OCI-M1 (cell line): ENCODE measurements at places on chromosomes 7 and 10.

- DNase-seq: no peak
Measured at GRCh38 chr10:110508159-110508788, 10.6 kb downstream of the DUSP5 start.

DNA sequence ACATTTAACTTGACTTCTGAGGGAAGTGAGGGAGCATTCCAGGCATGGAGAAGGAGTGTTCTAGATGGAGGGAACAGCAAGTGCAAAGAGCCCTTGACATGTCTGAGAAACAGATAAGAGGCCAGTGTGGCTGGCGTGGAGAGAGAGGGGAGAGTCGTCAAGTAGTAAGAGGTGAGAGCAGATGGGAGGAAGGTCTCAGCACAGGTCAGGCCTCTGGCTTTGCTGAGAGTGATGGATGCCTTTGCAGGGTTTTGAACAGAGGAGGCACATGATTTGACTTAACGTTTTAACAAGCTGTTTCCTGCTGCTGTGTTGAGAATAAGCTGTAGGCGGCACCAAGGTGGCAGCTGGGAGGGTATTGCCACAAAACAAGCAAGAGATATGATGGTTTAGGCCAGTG, 97.2 kb downstream of the KAT6B start:
- DNase-seq: no peak

DNA sequence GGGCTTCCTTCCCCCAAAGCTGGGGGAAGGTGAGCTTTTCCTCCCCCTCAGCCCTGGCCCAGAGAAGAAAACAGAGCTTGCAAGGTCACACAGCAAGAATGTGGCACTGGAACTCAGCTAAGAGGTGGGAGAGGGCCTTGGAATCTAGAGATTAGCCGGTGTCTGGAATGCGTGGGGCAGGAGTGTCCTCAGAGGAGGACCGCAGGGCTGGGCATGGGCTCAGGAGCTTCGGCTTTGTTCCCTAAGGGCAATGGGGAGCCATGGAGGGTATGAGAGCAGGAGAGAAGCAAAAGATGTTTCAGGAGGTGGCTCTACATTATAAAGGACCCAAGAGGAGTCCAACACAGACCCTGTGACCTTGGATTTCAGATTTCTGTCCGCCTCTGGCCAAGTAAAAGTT, 127.2 kb upstream of the TNRC18 start:
- no peak for DNase-seq

GRCh38 chr10:80413271-80413996, 5.1 kb downstream of the PRXL2A start:
- no peak for DNase-seq

DNA sequence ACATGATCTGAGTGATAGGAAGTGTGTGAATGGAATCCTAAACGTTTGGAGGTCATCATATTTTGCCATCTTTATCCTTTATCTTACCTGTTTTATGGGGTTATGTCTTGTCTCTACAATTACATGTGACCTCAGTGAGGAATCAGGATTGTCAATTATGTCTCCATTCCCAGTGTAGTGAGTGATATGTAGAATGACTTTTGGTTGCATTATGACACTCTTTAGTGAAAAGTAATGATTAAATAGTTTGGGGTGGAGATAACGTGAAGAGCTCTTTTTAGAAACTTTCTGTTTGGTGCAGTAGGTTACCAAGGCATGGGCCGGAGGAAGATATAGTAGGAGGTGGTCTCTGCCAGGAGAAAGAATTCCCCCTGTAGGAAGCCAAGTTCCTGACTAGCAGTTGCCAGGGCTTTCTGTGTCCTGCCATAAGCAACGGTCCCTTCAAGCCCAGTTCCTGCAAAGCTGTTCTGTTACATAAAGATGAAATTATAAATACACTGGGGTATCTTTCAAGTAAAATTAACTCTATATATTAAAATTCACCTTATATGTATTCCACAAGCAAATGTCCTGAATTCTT, 228.2 kb downstream of the NSUN6 start:
- DNase-seq: peak; percentile 9

GRCh38 chr10:12848439-12849173, 152.9 kb downstream of the CCDC3 start:
- DNase-seq: no peak

DNA sequence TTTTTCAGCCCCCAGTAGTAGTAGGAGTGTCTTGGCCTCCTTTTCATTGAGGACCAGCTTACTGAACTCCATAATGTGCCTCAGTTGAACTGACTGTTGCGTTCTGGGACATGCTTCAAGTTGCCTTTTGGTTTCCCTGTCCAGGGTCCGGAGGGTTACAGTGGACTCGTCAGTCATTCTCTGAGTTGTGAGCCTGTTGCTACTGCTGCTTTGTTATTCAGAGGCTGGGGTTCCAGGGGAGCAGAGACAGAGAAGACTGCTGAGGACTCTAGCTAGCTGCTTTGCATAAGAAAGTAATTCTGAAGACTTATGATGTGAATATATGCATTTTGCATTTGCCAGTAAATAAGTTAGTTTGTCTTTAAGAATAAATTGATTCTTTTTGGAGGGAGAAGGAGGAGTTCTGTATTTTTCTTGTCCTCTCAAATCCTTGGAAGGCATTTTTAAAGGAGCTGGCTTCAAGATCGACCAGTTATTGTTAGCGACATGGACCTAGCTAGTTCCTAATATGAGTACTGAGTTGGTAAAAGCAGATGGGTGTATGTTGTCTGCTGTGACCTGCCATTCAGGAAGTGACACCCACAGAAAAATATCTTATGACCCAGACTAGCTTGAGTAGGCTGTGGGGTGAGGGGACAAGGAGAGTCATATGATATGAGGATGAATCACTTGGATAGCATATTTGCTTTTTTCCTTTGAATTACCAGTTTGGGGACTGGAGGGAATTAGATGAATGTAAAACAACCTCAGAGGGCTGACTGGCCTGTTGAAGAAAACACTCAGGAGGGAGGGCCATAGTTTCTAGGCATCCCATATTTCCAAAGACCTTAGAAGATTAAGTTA, 8.3 kb downstream of the PI4K2A start:
- peak; percentile 87 for DNase-seq

DNA sequence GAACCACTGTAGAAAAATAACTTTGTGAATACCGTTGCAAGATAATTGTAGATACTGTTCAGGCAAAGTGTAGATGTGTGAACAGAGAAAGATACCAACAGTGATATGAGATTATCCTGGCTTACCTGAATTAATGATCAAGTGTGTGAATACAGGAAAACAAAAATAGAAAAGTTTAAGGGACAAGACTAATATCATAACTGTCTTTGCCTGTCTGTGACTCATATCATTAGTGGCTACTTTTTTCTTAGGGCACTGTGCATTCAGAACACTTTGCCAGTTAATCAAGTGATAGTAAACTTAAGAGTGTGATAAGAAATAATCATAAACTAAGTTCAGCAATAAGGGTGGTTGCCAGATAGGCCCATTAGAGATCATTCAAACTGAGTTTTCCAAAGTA, 323.0 kb upstream of the LRGUK start:
- DNase-seq: no peak

DNA sequence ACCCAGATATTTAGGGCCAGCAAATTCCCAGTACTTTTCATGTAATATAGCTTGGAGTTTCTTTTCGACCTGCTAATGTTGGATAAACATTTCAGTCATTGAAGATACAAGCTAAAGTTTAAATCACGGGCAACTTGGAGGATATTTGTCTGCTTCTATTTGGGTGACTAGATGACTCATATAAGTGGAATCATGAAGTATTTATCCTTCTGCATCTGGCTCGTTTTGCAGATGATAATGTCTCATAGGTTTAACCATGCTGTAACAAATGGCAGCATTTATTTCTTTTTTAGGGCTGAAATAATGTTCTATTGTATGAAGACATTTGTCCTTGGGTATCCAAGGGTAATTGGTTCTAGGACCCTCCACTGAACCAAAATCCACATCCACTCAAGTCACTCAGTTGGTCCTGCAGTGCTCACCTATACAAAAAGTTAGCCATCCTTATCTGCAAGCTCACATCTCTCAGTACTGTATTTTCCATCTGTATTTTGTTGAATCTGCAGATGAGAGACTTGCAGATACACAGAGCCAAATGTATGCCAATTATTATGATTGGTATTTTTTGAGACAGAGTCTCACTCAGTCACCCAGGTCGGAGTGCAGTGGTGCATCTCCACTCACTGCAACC, 187.2 kb upstream of the CSTF2T start:
- no peak for DNase-seq

DNA sequence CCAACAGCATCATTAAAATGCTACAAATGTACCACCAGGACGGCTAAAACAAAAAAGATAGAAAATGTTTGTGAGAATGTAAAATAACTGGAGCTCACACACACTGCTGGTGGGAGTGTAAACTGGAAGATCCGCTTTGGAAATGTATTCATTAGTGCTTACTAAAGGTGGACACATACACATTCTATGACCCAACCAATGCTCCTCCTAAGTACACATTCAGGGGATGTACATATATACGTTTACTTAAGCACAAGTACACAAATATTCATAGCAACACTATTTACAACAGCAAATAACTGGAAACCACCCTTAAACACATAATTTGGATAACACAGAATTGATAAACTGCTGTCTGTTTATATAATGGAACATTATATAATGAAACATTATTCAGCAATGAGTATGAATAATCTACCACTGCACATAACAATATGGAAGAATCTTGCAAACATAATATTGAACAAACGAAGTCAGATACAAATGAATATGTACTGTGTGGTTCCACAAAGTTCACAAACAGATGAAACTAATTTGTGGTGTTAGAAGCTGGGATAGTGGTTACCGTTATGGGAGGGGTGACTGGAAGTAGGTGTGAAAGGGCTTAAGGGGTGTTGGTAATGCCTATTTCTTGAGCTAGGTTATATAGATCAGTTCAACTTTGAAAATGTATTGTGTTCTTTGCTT, 52.1 kb downstream of the STRA8 start:
- no peak for DNase-seq

DNA sequence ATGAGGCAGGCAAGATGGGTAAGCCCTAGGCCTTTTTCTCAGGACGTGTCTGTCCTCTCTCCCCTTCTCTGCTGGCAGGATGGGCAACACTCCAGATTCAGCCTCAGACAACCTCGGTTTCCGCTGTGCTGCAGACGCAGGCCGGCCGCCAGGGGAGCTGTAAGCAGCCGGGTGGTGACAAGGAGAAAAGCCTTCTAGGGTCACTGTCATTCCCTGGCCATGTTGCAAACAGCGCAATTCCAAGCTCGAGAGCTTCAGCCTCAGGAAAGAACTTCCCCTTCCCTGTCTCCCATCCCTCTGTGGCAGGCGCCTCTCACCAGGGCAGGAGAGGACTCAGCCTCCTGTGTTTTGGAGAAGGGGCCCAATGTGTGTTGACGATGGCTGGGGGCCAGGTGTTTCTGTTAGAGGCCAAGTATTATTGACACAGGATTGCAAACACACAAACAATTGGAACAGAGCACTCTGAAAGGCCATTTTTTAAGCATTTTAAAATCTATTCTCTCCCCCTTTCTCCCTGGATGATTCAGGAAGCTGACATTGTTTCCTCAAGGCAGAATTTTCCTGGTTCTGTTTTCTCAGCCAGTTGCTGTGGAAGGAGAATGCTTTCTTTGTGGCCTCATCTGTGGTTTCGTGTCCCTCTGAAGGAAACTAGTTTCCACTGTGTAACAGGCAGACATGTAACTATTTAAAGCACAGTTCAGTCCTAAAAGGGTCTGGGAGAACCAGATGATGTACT, 13.1 kb downstream of the PHKG1 start:
- DNase-seq: no peak

GRCh38 chr10:101843032-101844021, at the start of gene KCNIP2:
Gene KCNIP2 (minus strand): TSS chr10:101843800. CDS start chr10:101843568, 232 bp downstream.
- DNase-seq: no peak

- peak; percentile 90 for DNase-seq
Measured at GRCh38 chr10:61902445-61903220, 1.1 kb downstream of the ARID5B start.

DNA sequence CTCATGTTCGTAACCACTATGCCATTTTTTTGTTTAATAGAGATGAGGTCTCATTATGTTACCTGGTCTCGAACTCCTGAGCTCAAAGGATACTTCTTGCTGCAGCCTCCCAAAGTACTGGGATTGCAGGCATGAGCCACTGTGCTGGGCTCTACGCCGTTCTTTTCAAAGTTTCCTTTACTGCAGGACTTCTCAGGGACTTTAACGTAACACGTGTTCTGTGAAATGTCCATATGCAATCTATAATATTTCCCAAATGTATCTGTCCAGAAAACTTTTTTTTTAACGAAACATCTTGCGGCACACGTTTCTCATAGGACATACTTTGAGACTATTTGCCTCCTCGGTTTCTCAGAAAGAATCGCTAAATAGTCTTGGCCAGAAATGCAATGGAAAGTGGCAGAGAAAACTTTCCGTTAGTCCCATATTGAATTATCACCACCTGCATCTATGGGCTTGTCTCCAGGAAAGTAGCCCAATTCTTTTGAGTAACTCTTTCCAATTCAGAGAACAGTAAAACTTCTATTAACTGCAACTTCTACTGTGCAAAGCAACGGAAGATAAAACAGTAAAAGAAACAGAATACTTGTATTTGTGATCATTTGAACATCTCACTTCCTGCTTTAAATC, 96.3 kb downstream of the ELMO1 start:
- no peak for DNase-seq

DNA sequence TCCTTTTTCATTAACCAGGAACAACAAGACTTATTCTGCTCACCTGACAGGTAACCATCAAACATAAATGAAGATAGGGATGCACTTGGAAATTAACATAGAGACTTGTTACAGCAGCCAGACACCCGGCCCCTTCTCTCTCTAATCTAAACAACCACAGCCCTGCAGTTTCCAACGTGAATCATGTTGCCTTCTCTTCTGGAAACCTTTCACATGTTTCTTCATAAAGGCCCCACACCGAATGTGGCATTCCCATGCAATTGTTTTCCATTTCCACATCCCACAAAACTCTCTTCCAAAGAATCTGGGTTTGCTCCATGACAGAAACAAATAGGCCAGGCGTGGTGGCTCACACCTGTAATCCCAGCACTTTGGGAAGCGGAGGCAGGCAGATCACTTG, 15.0 kb upstream of the WDR86 start:
- DNase-seq: no peak

DNA sequence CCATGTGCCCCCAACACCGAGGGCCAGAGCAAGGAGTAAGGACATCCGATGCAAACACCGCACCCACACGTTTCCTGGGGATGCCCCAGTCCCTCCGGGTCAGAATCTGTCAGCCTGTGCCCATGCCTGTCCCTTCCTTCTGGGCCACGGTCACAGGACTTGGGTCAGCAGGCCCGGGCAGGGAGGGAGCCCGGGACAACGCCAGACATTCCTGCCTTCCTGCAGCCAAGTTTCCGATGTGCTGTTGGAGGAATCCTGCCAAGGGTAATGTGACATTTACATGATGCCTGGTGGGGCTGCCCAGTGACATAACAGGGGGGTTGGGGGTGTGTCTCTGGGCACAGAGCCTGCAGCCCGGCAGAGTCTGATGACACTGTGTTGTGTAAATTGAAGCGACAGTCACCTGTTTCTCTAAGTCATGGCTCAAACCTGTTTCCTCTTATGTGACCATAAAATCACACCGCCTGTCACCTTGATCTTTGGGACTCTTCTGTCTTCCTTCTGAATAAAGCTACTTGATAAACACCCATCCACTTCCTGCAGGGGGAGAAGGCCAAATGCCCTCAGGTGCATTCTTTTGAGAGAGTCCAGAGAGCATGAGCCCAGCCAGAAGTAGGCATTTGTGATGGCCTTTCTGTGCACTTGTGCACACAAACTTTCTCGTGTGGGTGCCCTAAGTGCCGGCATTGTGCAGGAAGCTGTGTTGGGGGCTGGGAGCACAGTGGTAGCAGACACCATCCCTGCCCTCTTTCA, 175.3 kb upstream of the RHEB start:
- DNase-seq: no peak
